ENCODE measurements at places on chromosomes 6 and 20.

- no peak for DNase-seq
Measured at GRCh38 chr6:114878091-114878490, 535.3 kb upstream of the HS3ST5 start.

DNA sequence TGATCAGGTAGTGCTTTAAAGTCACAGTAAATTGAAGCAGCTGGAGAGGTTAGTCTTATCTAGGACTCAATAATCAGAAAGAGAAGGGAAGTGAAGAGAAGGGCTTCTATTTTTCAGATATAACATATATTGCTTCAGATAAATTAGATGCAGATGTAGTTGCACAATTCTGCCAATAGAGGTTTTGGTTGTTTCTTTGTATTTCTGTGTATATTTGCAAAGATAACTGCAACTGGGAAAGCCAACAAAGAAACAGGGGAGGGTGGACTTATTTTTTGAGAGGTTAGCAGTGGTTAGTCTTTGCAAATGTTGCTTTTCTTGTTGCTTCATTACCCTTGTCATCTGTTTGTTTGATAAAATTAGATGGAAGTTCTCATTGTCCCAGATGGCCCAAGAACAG, 106.6 kb downstream of the ADGRG6 start:
- no peak for DNase-seq

GRCh38 chr6:63504777-63505384, 67.4 kb upstream of the LOC128125822 start:
- DNase-seq = peak; percentile 10

GRCh38 chr6:83218646-83219045, 25.5 kb downstream of the RWDD2A start:
- no peak for DNase-seq

GRCh38 chr6:47157653-47158219, 115.6 kb upstream of the ADGRF1 start:
- DNase-seq = no peak

DNA sequence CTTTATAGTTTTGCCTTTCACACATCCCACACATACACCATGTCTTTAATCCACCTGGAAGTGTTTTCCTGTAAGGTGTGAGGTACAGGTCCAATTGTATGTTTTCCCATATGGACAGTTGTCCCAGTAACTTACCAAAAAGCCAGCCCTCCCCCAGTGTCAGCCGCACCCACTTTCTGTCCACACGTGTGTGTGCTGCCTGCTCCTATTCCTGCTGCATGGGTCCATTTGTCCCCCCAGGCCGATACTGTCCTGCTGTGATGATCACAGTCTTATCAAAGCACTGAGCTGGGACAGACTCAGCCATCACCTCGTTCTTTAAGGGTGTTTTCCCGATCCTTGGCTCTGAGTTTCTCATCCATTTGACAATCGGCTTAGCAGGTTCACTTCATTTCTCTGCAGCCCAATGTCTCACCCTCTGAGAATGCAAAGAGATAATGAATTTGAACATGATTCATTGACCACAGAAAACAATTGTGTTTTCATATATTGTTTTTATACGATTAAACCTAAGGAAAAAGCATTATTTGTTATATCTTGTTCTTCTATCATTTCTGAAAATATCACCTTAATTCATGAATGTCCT, 9.6 kb downstream of the VSX1 start:
- no peak for DNase-seq

DNA sequence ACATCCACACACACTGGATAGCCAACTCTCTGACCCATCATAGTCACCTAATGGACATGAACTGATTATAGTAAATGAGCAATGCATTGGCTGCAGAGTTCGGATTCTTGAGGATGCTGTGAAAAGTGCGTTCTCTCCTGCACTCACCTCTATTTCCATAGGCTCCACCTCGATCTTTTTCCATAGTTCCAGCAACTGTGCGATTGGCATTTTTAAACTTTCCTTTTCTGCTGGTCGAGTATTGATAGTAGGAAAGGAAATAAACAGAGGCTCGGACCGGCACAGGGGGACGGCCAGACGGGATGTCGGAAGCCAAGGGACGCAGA, 94.4 kb downstream of the RNASET2 start:
- no peak for DNase-seq

GRCh38 chr6:11424395-11425034, 113.0 kb upstream of the TMEM170B start:
- no peak for DNase-seq

DNA sequence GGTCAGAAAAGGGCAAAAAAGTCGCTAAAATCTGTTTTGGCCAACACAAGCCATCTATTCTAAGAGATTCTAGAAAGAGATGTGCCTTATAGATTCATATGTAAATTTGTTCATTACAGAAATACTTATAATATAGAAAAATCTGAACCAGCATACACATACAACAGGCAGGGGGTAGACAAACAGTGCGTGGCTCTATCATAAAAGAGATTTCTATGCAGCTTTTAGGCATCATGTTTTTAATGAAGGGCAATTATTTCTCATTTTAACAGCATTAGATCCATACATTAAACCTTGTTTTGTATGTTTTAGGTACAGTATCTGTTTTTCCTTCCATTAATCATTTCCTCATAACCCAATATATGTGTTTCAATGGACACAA, 664 bp downstream of the BTN3A3 start:
- DNase-seq = no peak

DNA sequence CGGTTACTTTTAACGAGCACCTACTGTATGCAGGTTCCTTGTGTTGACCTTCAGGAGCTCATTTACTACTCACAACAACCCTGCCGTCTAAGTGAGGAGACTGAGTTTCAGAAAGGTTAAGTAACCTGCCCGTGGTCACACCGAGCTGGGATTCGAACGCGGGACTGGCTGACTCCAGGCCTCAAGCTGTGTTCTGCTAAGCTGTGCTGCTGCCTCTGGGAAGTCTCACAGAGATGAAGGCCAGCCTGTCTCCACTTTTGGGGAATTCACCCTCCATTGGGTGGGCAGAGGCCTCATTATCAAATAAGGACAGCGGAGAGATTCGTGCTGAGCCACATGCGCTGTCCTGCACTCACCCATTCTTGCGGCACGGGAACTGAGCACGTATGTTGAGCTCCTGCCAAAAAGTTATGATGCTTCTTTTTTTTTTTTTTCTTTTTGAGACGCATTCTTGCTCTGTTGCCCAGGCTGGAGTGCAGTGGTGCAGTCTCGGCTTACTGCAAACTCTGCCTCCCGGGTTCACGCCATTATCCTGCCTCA, 25.9 kb upstream of the MYT1 start:
- DNase-seq = no peak

Data from suppressor macrophage treated with lipopolysaccharide for 1 hour (primary cell).